ENCODE measurements at places on chromosomes 3 and 15.

DNA sequence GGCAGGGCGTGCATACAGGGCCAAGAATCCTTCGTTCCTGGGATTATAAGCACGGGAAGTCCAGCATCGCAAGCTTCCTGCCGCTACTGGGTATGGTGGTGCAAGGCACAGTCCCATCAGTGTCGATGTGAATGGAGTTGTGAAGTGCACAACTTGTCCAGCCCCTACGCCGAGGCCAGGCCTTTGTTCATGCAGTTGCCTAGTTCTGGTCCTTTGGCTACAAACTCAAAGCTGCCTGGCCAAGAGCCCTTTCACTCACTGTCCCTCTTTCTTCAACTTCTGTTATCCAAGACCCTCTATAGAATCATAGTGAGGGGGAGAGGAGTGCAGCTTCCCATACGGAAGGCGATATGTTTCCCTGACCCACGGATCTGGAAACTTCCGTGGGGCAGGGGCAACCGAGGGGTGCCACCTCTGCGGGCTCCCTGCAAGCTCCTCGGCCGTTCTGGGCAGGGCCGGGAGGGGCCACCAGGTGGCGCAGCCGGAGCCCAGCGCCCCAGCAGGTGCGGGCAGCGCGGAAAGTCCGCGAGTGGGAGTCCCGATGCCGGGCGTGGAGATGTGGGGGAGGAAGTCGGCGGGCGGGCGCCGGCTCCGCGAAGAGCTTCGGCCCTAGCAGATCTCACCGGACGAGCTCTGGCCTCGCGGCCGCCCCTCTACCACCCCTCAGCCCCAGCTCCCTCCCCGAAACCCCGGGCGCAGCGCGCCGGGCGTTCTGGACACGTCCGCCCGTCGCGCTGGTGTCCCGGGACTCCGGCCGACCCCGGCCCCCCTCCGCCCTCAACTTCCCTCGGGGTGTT, 693 bp downstream of the RASGRP1 start:
- no peak for DNase-seq

GRCh38 chr15:67461735-67462134, 59.2 kb upstream of the C15orf61 start:
- no peak for DNase-seq

GRCh38 chr15:65996901-65997300, 127.6 kb downstream of the RAB11A start:
- DNase-seq = no peak

- no peak for DNase-seq
These were observed 118.5 kb downstream of the TLE3 start for GRCh38 chr15:69979262-69979661.

DNA sequence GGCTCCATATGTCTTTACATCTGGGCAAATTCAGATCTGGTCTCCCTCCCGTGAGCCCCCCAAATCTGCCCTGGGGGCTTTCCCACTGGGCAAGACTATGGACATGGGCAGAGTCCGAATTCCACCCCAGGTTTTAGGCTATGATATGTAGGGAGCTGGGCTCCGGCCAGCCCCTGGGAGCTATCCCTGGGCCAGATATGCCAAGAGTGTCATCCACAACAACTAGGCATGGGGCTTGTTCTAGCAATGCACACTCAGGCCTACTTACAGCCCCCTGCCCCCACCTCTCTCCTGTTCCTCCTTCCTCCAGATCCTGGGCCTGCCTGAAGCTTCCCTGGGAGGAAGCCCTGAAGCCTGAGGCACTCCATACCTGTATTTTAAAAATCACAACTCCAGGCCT, 622 bp downstream of the XIRP1 start:
- DNase-seq = no peak

Data from BJ (cell line).